Right cardiac atrium (tissue), 5 donors: ENCODE measurements at places on chromosomes 3 and 15.

GRCh38 chr15:53681056-53681455, 78.4 kb downstream of the WDR72 start:
- no peak for DNase-seq

- DNase-seq = no peak
Measured at GRCh38 chr3:57644740-57645139, 47.6 kb upstream of the ARF4 start.

GRCh38 chr15:43237842-43238470, 17.1 kb upstream of the EPB42 start:
- DNase-seq = no peak

GRCh38 chr3:64489361-64490044, 198.3 kb downstream of the ADAMTS9 start:
- DNase-seq = peak; percentile 44

DNA sequence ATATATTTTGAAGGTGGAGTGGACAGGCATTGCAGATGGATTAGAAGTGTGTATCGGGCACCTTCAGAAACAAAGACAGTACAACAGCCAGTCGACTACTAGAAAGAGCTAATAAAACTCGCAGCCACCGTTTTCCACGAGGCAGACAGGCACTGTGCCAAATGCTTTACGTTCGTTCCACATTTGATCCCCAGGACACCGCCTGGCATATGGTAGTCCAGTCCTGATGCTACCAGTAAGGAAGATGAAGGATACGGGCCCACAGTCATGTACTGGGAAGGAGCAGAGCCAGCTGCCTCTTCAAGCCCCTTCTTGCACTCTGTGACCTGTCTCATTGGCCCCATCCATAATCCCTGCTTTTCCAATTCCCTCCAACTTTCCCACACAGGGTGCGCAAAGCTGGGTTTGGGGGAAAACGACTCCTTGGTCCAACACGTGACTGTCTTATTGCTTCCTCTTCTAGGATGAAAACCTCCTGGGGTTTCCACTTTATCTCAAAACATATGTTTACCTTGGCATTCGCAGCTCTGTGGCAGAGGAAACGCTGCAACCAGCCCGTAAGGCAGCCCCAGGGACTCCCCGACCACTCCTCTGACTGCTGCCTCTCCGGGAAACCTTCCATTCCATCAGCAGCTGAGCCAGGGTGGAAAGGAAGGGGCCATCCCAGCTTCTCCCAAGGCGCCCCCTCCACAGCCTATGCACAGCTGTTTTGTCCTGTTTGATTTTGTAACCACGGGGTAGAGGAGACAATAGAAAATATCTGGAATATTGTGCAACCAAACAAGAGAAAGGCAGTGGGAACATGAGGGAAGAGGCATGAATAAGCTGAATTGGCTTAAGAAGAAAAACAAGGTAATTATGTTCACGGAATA, 107.4 kb downstream of the ADAMTS17 start:
- DNase-seq = peak; percentile 77

DNA sequence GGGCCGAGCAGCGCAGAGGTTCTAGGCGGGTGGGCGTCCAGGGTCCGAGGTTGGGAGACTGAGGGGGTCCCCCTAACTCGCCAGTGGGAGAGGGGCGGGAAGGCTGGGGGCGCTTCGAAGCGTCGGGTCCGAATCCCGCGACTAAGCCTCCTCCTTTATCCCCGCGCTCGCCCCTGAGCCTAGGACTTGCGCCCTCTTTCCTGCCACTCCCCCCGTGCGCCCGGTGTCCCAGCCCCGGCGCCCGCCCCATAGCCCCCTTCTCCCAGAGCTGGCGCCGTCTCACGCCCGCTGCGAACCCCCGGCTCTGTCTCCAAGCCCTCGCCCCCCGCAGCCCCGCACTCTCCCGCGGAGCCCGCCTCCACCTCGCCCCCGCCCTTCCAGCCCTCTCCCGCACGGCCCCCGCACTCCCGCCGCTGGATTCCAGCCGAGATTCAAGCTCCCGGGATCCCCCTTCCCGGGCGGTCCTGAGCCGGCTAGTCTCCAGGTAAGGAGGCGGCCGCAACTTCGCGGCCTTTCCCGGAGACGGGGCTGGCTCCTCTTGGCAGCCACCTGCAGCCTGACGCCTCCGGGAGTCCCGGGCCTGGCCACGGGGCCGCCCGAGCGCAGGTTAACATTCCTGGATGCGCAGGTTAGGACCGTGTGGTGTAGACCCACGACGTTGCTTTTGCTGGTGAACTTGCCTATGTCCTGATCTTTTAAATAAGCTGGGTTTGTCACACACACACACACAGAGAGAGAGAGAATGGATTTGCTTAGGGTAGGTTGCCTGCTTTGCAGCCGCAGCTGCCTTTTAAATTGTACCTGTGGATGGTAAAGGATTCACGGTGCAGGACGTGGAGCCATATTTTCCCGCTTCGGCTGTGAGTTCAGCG, 563 bp downstream of the PXYLP1 start:
- peak; percentile 66 for DNase-seq

GRCh38 chr3:124671106-124671505, 59.1 kb upstream of the UMPS start:
- DNase-seq = no peak

DNA sequence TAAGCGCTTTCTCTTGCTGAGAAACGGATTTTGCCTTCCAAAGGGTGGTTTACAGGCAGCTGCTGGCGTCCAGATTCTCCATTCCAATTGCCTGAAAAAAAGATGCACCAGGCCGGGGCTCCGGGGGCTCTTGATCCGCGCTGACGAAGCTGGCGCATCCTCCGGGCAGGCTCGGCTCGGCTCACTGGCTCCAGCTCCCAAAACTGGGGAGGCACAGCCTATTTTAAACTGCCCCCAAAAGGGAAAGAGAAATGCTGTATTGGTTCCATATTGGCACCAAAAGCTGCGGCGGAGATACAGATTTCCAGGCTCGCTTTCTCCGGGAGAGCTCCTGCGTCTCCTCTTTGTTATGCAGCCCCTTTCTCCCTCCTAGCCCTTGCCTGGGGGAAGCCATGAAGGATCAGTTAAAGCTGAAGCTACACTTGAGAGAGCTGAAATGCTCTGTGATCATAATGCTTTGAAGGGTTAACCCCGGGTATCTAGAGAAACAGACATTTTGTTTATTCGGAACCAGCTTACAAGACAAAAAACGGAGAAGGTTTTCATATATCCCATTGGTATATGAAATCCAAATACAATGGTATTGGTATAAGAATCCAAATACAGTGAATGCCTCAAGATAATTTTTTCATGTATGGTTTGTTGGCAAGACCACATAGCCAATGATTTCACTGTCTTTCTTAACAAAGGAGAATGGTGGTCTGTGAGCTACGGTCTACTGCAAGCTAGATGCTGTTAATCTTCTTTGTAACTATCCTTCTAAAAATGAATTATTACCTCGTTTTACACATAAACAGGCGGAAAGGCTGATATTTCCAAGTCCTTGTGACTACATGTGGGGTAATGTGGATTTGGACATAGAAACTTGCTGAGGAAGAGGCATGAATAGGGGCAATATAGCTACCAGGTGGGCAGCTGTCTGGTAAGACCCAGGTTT, 693 bp downstream of the CD200 start:
- peak; percentile 28 for DNase-seq

DNA sequence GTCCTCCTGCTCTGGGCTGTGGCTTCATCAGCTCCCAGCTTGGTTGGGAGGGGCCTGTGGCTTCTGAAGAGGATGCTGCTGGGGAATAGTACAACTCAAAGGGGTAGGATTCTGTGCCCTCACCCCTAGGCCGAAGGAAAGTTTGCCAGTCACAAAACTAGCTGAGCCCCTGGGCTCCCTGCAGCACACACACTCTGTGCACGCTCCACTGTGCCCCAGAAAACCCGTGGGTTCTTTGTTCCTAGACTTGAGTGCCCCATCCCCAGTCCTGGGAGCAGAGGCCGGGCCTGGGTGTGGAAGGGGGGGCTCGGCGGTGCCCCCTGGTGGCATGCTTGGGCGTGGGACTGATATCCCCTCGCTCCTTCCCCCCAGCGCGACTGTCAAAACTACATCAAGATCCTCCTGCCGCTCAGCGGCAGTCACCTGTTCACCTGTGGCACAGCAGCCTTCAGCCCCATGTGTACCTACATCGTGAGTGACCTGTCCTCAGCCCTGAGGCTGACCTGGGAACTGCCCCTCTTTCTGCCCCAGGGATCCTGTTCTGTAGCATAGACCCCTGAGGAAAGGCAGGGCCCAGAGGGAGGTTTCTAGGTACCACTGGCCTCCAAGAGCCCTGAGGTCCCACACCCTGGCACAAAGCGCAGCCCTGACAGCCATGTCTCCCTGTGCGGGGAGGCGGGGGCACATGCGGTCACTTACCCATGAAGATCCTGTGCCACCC, 14.2 kb downstream of the CIB1 start:
- peak; percentile 51 for DNase-seq

GRCh38 chr3:64074060-64074459, 50.8 kb upstream of the PSMD6 start:
- no peak for DNase-seq

DNA sequence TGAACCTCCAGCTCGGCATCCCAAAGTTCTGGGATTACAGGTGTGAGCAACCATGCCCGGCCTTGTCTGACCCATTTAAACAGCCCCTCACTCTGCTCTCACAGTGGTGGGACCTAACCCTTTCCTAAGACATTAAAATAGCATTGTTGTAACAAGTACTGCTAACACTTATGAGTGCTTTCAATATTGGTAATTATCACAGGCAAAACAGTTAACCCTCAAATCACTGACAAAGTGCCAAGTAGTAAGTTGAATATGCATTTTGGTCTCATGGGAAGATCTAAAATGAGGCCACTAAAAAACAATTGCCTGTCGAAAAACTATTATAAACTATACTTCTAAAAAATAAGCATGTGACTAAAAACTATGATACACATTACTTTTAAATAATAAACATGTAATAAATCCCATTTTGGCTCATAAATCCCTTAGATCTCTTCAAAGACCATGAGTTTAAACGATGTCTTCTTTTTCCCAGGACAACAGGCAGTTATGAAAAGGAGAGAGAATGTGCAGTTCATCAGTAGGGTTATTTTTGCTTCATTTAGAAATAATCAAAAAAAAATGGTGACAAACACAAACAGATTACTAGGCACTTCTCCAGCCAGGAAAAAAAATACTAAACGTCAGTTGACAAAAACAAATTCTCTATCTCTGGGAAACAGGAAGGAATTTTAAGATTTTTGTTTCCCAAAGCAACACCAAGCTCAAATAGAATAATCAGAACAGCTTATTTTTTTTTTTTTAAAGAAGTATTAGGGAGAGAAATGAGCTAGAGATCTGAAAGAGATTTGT, 95.4 kb downstream of the RFTN1 start:
- DNase-seq = no peak

DNA sequence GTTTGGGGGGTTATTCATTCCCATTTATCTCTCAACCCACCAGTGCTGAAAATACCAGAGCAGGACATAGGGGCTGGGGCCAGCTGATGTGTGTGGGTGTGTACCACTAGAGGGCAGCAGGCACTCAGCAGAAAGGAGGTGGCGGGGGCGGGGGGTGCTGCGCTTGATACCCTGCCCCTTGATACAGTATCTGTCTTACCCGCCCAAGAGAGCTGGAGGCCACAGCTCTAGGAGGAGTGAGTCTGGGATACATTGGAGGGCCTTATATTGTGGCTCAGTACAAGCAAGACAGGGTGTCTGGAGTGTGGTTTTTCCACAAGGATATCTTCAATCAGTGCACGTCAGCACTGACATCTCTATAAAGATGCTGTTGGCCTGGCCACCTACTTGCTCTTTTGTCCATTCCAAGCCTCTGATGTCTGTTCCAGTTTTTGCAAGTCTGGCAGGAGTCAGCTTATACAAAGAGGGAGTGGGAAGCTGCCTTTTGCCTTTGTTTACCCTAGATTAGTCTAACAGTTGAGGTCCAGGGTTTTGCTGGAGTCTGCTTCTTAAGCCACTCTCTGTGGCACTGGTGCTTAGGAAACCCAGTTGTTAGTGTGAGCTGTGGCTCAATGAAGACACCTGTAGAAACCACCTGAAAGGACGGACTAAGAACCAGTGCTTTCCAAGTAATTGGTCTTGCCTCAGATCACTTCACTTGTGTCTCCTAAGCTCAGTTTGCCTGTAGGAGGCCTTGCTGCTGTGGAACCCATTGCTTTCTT, 1.5 kb upstream of the RBM15B start:
- DNase-seq = peak; percentile 77

- no peak for DNase-seq
Measured at GRCh38 chr15:36005542-36005941, 459.6 kb upstream of the DPH6 start.

GRCh38 chr15:72168808-72169190, 28.8 kb downstream of the GRAMD2A start:
- DNase-seq = no peak

- DNase-seq = no peak
Measured at GRCh38 chr3:140748-141330, 55.7 kb upstream of the CHL1 start.

DNA sequence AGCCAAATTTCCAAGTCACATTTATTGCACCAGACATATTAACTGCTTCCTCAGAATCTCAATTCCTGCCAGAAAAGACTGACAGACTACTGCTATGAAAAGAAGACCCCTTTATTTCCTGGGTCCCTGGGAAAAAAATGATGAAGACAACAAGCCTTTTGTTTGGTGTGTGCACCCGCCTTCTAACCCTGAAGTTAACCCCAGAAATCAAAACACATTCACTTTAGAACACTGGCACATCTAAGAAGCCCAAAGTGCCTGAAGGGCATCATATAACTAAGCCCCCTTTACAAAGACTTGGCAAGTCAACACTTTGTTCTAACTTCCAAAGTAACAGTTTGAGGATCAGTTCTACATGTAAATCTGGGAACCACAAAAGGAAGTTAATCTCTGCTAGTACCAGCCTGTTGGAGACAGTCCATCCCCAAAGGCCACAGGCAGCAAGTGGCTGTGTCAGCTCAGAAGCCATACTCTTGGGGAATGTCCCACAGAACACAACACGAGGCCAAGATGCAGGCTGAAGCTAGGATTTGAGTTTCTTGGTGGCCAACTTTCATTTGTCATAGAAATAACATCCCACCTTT, 16.3 kb upstream of the ATP1B3 start:
- DNase-seq = no peak

- DNase-seq = no peak
Measured at GRCh38 chr3:123576122-123576521, 8.7 kb downstream of the HACD2 start.

DNA sequence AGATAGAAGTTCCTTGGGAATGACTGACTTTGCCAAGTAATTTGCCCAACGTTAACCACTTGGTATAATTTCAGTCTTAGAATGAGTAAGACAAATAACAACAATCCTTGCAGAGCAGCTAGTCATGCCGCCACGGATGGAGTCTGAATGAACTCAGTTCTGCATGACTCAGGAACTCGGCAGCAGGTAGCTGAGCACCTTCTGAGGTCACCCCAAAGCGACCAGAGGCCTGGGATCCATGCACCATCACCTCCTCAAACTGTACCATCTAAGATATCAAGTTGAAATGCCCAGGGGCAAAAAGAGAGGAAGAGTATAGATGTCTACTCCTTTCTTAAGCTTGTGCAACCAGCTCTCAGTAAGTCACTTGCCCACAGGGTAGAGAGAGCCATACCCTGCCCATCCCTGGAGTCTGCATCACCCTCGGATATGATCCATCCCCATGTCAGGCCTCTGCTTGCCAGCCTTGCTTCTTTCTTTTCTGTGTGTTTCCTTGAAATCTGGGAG, 8.5 kb upstream of the CDCP1 start:
- DNase-seq = no peak

GRCh38 chr3:32499585-32499984, 3.1 kb downstream of the CMTM6 start:
- DNase-seq = no peak
